ENCODE measurements at places on chromosomes 3 and 15.

GRCh38 chr3:66298591-66298990 lies 77.8 kb downstream of the SLC25A26 start:
- DNase-seq: no peak

DNA sequence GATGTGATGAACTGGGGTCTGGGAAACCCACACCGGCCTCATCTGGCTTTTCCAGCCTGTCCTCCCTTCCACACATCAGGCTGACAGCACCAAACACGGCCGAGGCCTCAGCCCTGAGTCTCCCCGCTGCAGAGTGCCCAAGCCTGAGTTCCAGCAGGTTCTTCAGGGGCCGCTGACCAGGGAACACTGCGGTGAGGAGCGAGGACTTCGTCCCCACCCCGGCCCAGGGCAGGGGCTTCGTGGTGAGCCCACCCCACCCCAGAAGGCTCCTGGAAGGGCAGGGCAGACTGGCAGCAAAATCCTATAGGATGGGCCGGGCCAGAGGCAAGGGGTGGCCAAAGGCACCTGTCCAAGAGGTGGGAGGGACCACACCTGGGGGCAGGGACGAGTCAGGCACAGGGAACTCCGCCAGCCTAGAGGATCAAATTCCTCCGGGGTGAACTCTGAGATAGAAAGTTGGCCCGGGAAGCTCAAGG lies at the start of gene SLC51A:
Gene SLC51A (plus strand): TSS at position 446 of the 476 bp plus-strand sequence. CDS start 179 bp downstream, outside the sequence.
- no peak for DNase-seq

DNA sequence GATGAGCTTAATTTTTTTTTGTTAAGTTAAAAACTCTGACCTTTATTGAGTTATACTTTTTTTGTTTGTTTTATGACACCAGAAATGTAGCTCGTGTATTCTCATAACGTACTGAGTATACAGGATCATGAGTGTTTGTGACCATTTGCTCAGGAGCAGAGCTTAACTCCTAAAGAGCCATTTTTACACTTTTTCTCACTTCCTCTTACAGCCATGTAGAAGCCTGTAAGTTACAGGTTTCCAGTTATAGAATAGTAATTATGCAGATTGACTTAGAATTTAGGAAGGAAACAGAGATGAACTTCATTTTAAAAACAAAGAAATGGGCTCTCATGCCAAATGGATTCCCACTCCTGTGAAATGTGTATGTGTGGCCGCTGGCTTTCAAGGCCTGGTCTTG lies 151.7 kb downstream of the MCTP2 start:
- DNase-seq: no peak

DNA sequence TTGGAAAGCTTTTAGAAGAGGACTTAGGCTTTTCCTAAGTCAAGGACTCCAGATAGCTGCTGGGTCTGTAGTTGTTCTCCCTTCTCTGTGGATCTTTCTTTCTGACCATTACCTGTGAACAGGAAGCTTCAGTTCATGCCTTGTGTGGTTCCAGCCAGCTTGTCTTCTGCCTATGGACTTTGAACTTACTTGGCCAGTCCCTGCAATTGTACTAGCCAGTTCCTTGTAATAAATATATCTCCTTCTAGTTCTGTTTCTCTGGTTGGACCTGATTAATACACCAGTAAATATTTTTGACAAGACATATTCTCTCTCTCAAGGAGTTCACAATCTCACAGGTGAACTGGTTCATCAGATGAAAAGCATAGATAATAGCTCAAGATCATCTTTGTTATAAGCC lies 341.3 kb upstream of the DPPA4 start:
- DNase-seq: no peak

GRCh38 chr3:47932421-47932820 lies 83.8 kb downstream of the MAP4 start:
- no peak for DNase-seq

GRCh38 chr3:191094057-191094845 lies 104.8 kb upstream of the OSTN start:
- no peak for DNase-seq

GRCh38 chr3:194315965-194316361 lies 35.2 kb downstream of the CPN2 start:
- DNase-seq: no peak

DNA sequence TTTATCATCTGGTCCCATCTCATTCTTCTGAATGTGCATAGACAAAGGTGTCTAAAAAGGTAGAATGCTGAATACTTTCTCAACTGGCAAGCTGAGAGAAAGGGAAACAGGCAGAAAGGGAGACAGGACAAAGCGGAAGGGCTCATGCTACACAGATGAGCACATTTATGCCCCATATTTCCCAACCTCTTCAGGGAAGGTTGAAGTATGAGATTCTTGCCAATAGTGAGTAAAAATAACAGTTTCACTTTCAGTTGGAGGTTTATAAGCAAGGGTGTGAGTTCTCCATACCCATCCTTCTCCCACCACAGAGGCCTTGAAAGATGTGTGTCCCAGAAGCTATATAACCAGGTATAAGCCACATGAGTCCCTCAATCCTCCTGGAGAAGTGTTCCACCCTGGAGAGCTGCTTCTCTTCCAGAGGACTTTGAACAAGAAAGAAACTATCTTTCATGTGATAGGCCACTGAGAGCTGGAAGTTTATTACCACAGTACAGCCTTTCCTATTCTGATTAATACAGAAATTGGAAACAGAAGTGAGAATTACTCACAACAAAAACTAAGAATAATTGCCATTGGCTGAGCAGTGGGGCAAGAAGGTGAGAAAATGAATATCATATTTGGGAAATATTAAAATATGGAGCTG lies 709.4 kb upstream of the NR2F2 start:
- DNase-seq: no peak

DNA sequence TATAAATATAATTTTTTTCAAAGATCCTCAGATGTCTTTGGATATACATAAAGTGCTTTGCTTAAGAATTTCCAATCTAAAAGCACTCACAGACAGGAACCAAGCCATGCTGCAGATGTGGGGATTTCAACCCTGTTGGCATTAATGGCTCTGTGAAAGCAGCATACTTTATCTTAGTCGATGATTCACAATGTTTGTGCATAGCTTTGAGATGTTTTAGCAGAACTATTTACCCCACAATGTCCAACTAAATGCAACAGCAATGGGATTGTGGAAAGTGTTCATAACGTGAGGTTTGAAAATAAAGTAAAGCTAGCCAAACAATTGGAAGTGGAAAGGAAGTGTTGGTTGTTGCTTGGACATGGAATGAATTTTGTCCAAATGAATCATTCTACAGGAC lies 371.4 kb downstream of the SOX2 start:
- no peak for DNase-seq

GRCh38 chr15:69500339-69500738 lies 47.7 kb downstream of the RPLP1 start:
- DNase-seq: no peak

DNA sequence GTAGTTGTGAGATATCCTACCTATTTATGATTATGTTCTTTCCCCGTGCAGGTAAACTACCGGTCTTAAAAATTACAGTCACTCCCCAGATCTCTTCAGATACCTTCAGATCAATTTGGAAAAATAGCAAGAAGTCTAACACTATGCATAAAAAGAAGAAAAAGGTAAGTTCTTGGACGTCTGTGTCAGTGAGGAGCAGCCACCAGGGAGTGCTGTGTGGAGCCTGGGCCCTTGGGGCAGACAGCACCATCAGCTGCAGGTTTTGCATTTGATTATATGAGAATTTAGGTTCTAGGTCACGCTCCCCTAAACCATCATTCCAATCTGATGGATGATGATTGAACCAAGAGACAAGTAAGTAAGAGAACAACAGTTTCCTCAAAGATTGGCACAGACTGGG lies 8.9 kb upstream of the RNF7 start:
- DNase-seq: no peak

DNA sequence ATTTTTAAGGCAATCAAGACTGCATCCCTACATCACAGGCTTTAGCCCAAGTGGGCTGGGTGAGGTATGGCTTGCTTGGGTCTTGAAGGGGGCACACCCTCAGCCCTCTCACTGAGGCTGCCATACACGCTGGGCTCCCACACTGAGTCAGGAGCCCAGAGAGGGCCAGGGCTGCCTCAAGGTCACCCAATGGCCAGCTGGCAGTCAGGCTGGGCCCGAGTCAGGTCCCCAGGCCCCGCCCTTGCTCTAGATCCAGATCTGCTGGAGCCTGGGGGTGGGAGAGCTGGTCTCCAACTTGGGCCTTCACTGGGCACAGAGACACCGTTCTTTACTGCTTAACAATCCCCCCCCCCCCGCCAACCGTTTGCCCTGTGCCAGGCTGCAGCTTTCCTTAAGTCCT lies 88.1 kb downstream of the IQSEC1 start:
- DNase-seq: no peak

- no peak for DNase-seq
These were observed 12.4 kb downstream of the IREB2 start for GRCh38 chr15:78450285-78450858.

DNA sequence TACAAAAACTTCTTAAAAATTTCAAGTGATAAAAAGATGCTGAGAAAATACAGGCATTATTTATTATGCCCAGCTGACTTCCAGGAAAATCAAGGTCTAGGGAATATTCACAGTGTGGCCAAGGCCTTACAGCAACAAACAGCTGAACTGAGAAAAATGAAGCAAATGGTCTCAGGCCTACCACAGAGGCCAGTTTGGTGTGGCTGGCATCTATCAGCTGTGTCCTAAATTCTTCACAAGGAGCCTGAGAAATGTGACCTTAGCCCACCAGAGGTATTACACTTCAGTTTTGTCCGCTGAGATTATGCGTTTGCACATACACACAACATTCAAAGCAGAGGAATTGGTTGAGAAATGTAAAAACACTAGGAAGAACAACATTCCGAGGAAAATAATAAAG lies 77.4 kb downstream of the ANP32A start:
- no peak for DNase-seq

DNA sequence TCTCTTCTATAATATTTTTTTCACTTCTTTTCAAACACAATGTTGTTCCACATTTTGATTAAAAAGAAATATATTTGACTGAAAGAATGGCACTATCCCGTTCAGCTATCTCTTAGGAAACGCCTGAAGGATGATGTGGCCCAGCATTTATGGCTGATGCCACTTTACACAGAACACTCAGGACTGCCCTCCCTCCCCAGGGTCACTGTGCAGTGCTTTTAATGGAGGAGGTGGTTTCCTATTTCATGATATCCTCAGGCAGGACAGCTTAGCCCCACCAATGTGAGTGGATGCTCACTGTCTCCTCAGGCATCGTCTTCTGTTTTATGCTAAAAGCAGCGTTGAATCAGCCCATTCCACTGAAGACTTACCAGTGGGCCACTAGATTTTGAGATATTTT lies 135.9 kb downstream of the KCNAB1 start:
- no peak for DNase-seq

- no peak for DNase-seq
These were observed 829.4 kb upstream of the DPPA4 start for GRCh38 chr3:110166791-110167190.

- no peak for DNase-seq
These were observed 67.2 kb downstream of the EFHB start for GRCh38 chr3:19866751-19867347.

DNA sequence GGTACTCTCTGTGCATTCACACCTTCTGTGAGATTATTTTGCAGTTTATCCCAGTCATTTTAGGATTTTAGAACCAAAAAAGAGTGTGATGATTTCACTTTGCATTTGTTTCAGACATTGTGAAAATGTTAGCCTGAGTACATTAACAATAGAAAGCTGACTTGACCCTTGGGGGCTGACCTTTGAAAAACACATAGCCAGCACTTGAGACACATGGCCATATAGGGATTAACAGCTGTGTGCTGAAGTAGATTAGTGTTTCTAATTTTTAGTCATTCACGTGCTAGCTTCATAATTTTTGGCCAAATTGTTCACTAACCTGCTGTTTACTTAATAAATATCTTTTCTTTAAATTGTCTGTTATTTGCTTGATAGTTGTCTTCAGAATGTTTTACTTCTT lies 3.5 kb downstream of the FEM1B start:
- no peak for DNase-seq

- no peak for DNase-seq
These were observed 10.4 kb upstream of the FMN1 start for GRCh38 chr15:33204926-33205325.

GRCh38 chr3:177300039-177300833 lies 103.0 kb upstream of the TBL1XR1 start:
- no peak for DNase-seq

DNA sequence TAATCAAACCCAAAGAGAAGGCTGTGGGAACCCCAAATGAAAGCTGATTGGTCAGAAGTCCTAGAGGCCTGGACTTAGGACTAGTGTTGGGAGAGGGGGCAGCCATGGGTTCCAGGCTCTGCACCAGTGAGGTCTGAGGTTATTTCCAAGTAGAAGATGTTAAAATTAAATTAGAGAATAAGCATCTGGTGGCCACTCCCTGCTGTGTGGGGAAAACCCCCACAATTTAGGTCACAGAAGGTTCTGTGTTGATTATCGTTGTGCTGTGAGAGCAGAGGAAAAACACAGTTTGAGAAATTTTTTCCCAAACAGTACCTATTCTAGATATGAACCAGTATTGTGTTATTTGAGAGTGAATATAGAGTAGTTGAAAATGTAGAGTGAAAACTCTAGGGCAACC lies 53.9 kb upstream of the NSMCE3 start:
- no peak for DNase-seq

DNA sequence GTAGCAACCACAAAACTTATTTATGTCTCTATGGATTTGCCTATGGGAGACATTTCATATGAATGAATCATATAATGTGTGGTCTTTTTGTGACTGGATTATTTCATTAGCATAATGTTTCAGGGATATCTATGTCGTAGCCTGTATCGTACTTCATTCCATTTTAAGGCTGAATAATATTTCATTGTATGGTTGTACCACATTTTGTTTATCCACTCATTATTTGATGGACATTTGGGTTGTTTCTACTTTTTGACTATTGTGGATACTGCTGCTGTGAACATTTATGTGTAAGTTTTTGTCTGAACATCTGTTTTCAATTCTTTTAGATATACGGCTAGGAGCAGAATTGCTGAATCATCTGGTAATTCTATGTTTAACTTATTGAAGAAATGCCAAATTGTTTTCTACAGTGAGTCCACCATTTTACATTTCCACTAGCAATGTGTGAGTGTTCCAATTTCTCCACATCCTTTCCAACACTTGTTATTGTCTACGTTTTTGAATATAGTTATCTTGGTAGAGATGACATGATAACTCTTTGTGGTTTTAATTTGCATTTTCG lies 134.4 kb upstream of the DAZL start:
- DNase-seq: no peak

DNA sequence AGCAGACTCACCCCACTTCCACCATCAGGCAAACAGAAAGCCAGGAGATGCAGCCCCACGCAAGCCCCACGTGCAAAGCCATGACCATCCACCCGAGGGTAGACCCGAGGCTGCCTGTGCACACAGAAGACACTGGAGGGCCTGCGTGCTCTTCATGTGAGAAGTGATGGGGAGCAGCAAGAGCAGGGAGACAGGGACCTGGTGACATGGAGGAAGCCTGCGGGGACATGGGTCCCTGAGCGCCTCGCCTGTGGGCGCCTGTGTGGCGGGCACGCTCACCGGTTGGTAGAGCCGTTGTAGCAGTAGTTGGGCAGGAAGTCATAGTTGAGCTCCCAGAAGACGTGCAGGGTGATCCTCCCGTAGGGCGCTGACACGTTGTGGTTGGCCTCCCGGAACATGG lies 65.0 kb downstream of the NIPA2 start:
- DNase-seq: no peak

GRCh38 chr15:98419173-98419780 lies 229.1 kb upstream of the IGF1R start:
- no peak for DNase-seq
